A549 treated with AZD2906 at 1 μM for 4 hours (cell line): ENCODE measurements at places on chromosomes 11 and 22. TPM values are rescaled to one million over a fixed set of nuclear protein-coding genes. Genes with fewer than 3 reads are reported as not detected.

The BCO2 gene
- 0.70 to 1.5 TPM (median 0.96 TPM) in 5 replicates for total RNA-seq

The SPI1 gene
- 0.10 TPM in 1 of 5 replicates, not detected in the others for total RNA-seq

The OR11H1 gene
- not detected in 5 replicates for total RNA-seq

The POTEH gene
- not detected in 5 replicates for total RNA-seq

The VPS11 gene
- total RNA-seq: 11.1 to 12.8 TPM (median 12.2 TPM) in 5 replicates

The HBB gene
- 0.24 TPM in 1 of 5 replicates, not detected in the others for total RNA-seq

The INPPL1 gene
- 52.9 to 78.0 TPM (median 63.8 TPM) in 5 replicates for total RNA-seq

The CSNK2A3 gene
- total RNA-seq: 1.7 to 2.5 TPM (median 1.8 TPM) in 5 replicates

The MS4A3 gene
- not detected in 5 replicates for total RNA-seq

The OR51B2 gene
- total RNA-seq: not detected in 5 replicates

The DCDC1 gene
- 0.35 to 0.91 TPM (median 0.44 TPM) in 5 replicates for total RNA-seq

The SPCS2 gene
- 234 to 354 TPM (median 245 TPM) in 5 replicates for total RNA-seq

The MMP7 gene
- total RNA-seq: 20.6 to 32.5 TPM (median 23.4 TPM) in 5 replicates

The ENTHD1 gene
- total RNA-seq: not detected in 5 replicates

The SLC17A6 gene
- not detected in 5 replicates for total RNA-seq

The C22orf15 gene
- not detected in 5 replicates for total RNA-seq

The GRAP2 gene
- not detected in 5 replicates for total RNA-seq

The RFPL2 gene
- 0.08 to 0.20 TPM (median 0.12 TPM) in 5 replicates for total RNA-seq

The KDM4D gene
- total RNA-seq: 0.13 to 0.52 TPM (median 0.33 TPM) in 5 replicates

The LDLRAD3 gene
- 27.4 to 32.4 TPM (median 29.6 TPM) in 5 replicates for total RNA-seq

The ACRV1 gene
- total RNA-seq: 0.12 TPM in 1 of 5 replicates, not detected in the others

The MS4A15 gene
- 0.06 TPM in 1 of 5 replicates, not detected in the others for total RNA-seq

The GPHA2 gene
- total RNA-seq: not detected in 5 replicates

The CTSF gene
- 31.7 to 39.8 TPM (median 33.7 TPM) in 5 replicates for total RNA-seq

The MFNG gene
- total RNA-seq: 0.70 to 1.7 TPM (median 1.4 TPM) in 5 replicates

The SLC22A9 gene
- not detected in 5 replicates for total RNA-seq

The OR51G2 gene
- total RNA-seq: not detected in 5 replicates

The RASL10A gene
- 0.22 to 0.48 TPM (median 0.42 TPM) in 4 of 5 replicates, not detected in the other for total RNA-seq

The RAG2 gene
- total RNA-seq: not detected in 5 replicates

The BARX2 gene
- total RNA-seq: 0.06 TPM in 1 of 5 replicates, not detected in the others

The PEX26 gene
- 8.4 to 11.2 TPM (median 9.9 TPM) in 5 replicates for total RNA-seq

The EMID1 gene
- total RNA-seq: 0.32 to 0.53 TPM (median 0.42 TPM) in 5 replicates

The OR52B6 gene
- total RNA-seq: not detected in 5 replicates

The OR52W1 gene
- total RNA-seq: not detected in 5 replicates

The MAPK8IP1 gene
- 5.4 to 6.9 TPM (median 6.1 TPM) in 5 replicates for total RNA-seq

The MMP27 gene
- not detected in 5 replicates for total RNA-seq

The SEPTIN3 gene
- 0.90 to 1.2 TPM (median 1.1 TPM) in 5 replicates for total RNA-seq

The LSP1 gene
- total RNA-seq: 1.6 to 2.3 TPM (median 1.8 TPM) in 5 replicates

The SMIM35 gene
- not detected in 5 replicates for total RNA-seq

The CRYBB2 gene
- total RNA-seq: 0.07 TPM in 1 of 5 replicates, not detected in the others

The CCDC34 gene
- total RNA-seq: 22.7 to 29.0 TPM (median 24.2 TPM) in 5 replicates

The PATE2 gene
- not detected in 5 replicates for total RNA-seq

The DEPDC5 gene
- total RNA-seq: 2.8 to 5.3 TPM (median 4.7 TPM) in 5 replicates

The TRIM49 gene
- total RNA-seq: 0.03 to 0.15 TPM (median 0.08 TPM) in 4 of 5 replicates, not detected in the other

The YPEL4 gene
- total RNA-seq: 0.14 to 0.36 TPM (median 0.25 TPM) in 4 of 5 replicates, not detected in the other

The PCNX3 gene
- total RNA-seq: 26.0 to 36.3 TPM (median 34.9 TPM) in 5 replicates

The LMO2 gene
- 0.37 to 0.78 TPM (median 0.58 TPM) in 5 replicates for total RNA-seq

The ZNF70 gene
- 0.91 to 1.4 TPM (median 1.0 TPM) in 5 replicates for total RNA-seq

The PHLDB1 gene
- total RNA-seq: 8.2 to 10.0 TPM (median 8.6 TPM) in 5 replicates

The DLG2 gene
- total RNA-seq: 0.14 to 0.44 TPM (median 0.33 TPM) in 5 replicates

The HBG1 gene
- not detected in 5 replicates for total RNA-seq

The SCN2B gene
- not detected in 5 replicates for total RNA-seq

The C11orf21 gene
- total RNA-seq: not detected in 5 replicates

The JRKL gene
- 4.2 to 8.0 TPM (median 5.9 TPM) in 5 replicates for total RNA-seq

The GLYAT gene
- not detected in 5 replicates for total RNA-seq

The NXPE4 gene
- total RNA-seq: not detected in 5 replicates

The IGSF9B gene
- total RNA-seq: 1.3 to 3.3 TPM (median 2.4 TPM) in 5 replicates
